ENCODE measurements at places on chromosomes 6 and 20.

GRCh38 chr6:52046456-52046855 is 41.0 kb downstream of the PKHD1 start:
- DNase-seq, result no peak

DNA sequence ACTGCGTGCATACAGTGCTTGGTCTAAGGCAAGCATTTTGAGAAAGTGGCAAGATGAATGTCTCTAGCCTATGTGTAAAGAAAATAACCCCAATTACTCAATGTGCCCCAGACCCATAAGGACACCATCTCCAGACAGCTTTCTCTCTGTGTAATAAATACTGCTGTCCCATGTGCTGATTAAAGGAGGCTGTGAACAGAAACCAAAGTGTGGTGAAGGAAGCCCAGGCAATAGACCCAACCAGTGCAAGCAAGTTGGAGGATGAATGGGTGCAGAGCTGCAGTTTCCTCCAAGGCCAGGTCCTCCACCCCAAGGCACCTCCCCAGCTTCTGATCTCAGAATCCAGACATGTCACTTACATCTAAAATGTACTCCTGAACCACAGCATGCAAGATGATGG is 60.6 kb downstream of the TRAM2 start:
- no peak for DNase-seq

GRCh38 chr6:18675881-18676280 is 288.7 kb downstream of the RNF144B start:
- DNase-seq, result no peak

- DNase-seq, result no peak
Measured at GRCh38 chr20:44837946-44838345, 27.6 kb upstream of the RIMS4 start.

DNA sequence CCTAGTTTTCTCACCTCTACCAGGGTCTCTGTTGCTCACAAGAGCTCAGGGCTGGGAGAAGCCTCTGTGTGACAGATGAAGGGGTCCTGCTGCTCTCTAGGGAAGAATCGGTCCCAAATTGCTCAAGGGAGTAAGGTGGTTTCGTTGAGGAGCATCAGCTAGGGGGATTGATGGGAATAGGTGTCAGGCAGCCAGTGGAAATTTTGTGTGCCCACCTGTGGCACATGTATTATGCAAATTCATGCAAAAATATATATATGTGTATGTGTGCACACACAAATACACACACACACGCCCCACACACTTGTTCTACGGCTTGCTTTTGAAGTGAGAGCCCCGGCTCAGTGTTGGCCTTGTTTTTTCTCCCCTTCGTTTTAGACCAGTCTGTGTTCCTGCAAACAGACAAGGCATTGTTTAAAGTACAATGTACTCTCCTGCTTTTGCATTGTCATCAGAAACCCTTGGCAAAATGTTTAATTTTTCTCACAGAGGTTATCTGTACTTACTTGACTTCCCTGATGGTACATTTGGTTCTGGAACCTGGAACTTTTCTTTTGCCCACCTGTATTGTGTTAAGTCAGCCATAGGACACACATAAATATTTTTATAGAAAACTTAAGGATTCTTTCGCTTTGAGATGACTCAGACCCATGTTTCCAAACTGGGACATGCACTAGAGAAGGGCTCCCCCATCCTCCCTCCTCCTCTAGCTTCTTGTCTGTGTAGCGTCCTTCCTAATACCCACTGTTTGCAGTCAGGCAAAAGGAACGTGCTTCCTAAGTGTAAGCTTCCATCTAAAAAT is 26.7 kb downstream of the FOXO3 start:
- no peak for DNase-seq

DNA sequence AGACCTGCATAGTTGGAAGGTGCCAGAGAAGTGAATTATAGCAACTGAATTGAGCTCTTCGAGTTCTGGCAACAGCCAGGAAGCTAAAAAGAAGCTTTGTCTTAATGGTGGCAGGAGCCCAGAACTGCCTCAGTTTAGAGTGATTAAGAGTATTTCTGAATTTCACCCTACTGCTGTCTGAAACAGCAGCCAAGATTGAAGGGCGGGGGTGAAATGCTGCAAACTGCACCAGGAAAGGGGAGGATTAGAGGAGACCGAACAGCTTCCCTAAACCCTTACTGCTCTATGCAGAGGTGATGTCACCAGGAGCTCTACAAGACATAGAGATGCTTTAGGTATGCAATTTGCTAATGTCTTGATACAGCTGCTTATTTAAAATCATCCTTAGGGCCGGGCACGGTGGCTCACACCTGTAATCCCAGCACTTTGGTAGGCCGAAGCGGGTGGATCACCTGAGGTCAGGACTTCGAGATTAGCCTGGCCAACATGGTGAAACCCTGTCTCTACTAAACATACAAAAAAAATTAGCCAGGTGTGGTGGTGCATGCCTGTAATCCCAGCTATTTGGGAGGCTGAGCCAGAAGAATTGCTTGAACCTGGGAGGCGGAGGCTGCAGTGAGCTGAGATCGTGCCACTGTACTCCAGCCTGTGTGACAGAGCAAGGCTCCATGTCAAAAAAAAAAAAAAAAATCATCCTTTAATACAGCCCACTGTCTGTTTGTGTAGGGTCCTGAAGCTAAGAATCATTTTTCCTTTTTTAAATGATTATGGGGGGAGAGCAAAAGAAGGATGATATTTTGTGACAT is 91.7 kb upstream of the IYD start:
- DNase-seq, result no peak

DNA sequence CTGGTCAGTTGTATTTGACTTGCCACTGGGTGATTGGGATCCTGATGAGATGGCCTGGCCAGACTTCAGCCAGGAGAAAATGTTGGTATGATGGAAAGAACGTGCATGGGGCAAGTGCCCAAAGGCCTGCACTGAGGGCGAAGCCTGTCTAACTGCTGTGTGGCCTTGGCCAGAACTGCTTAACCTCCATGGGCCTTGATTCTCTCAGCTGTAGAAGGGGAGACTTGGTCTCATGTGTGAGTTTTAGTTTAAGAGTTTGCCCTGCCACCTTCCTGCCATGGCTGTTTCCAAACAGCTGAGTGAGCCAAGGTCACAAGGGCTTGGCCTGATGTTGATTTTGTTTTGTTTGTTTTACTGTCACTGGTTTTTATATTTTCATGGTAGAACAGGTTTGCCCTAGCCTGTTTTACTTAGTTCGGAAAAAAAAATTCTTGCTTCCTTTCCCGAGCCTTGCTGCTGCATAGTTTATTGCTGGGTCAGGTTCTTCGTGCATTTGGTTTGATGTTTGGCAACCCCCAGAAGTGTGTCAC is 35.3 kb downstream of the DSTN start:
- no peak for DNase-seq

DNA sequence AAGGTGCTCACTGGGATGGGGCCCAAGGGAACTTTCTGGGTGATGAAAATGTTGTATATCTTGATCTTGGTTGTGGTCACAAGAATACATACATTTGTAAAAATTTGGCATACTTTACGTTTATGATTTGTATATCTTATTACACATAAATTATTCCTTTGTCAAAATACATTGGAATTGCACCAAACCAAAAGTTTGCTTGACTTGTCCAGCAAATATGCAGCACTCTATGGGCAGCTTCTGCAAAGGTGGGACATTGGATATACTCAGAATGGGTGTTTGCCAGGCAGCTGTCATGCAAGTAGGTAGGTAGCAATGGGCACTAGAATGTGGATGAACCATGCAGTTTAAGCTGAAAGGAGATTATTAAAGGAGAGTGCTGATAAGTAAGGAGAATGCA is 78.0 kb downstream of the LAMP5 start:
- no peak for DNase-seq

DNA sequence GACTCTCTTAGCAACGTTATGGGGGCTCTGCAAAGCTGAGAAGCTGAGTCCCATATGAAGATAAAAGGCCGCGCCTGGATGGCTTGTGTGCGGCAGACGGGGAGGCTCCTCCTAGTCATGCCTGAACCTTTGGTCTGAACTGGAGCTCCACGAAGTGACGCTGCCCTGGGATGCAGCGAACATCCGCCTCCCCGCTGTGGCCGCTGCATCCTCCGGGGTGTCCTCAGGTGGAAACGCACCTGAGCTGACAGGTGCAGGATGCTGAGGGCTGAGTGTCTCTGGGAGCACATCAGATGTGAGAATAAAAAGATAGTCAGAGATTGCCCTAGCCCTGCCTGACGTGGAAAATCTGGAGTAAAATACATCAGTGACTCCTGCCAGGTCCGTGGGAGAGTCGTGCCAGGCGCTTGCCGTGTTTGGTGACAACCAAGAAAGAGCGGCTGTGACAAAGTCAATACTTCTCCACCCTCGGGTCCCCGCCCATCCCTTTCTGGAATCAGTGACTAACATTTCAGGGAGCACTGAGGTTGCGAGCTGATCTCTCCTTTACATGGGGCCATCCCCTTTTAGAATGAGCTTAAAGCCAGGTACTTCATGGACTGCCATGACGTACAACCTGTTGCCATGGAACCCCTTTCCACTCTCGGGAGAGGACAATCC is 162.8 kb upstream of the AFDN start:
- DNase-seq, result no peak

DNA sequence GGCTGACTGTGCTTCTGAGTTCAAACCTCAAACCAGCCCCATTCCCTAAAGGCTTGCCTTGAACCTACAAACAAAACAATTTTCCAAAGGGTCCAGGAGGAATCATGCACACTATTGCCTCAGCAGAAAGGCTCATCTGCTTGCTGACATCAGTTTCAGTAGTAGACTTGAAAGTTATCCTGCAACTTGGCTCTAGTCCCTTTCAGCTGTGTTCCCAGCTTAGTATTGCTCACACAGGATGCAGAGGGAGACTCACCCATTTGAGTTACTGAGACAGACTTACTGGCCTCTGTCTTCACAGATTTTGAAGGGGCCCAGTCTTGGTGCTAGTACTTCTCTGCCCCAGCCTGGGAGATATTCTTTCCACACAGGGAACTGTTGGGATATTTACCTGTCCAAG is 38.5 kb upstream of the TFB1M start:
- DNase-seq, result no peak

GRCh38 chr6:36961441-36962435 is 7.2 kb downstream of the PI16 start:
- no peak for DNase-seq

DNA sequence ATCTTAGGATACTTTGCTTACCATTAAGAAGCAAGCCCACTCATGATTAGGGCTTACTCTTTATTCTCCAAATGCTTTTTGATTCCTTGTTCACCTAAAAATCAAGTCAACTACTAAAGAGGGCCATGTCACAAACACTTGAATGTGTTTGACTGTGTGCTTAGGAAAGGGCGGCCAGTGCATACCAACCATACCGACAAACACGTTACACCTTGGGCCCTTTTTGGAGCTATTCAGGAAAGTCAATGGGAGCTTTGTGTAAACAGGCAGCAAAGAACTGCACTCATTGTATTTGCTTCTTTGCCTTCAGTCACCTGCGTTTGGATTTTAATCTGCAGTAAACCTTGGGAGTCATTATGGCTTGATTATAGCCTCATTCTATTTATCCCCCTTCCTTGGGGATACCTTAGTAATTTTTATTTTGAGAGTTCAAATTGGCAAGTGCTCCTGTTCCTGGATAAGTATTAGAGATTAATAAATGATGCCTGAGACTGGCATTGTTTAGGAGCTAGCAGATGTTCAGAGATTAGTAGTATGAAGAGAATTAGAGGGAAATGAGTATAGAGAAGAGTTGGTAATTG is 102.6 kb upstream of the HDGFL1 start:
- DNase-seq, result peak; percentile 4

GRCh38 chr6:118712969-118713368 is 61.6 kb upstream of the CEP85L start:
- DNase-seq, result no peak

DNA sequence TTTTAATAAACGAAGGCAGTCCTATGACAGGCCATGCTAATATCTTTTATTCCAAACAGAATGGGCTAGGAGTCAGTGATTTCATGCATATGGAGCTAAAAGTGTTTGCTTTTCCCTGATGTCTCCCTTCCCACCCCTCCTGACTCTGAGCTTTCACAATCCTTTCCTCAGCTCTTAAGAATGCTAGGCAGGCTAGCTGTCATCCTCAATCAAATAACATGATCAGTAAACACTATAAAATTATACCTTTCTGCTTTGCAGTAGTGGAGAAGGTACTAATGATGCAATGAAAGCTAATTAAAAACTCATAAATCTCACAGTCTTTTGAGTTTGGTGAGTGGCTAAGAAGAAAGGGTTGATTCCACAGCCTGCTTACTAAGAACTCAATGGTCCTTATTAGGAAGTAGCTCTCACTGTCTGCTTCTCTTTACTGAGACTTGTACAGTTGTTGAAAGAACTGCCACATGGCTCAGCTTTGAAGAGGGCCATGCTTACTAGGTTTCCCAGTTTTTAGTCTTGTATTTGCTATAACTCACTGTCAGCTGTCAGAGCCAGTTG is 250.9 kb upstream of the JAG1 start:
- DNase-seq, result no peak

DNA sequence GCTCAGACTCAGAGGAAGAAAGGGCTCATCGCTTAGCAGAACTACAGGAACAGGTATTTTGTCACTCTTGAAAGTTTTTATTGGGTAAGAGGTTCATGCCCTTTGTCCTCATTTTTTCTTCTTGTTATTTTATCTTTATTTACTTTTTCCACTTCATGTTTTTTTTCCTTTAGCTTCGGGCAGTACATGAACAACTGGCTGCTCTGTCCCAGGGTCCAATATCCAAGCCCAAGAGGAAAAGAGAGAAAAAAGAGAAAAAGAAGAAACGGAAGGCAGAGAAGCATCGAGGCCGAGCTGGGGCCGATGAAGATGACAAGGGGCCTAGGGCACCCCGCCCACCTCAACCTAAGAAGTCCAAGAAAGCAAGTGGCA is 9.5 kb downstream of the BRD2 start:
- no peak for DNase-seq

DNA sequence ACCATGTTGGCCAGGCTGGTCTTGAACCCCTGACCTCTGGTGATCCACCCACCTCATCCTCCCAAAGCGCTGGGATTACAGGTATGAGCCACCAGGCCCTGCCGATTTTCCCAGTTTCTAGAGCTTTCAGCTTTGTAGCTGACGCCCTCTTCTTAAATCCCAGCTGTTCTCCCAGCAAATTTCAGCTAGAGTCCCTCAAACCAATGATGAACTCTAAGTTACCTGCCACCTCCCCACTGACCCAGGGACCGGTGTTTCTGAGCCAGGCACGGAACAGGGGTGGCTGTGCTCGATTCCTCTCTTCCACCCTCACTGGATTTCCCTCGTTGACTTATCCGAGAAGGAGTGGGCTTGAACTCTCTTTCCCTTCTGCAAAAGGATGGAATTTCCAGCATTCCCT is 39.1 kb downstream of the SUN5 start:
- no peak for DNase-seq

DNA sequence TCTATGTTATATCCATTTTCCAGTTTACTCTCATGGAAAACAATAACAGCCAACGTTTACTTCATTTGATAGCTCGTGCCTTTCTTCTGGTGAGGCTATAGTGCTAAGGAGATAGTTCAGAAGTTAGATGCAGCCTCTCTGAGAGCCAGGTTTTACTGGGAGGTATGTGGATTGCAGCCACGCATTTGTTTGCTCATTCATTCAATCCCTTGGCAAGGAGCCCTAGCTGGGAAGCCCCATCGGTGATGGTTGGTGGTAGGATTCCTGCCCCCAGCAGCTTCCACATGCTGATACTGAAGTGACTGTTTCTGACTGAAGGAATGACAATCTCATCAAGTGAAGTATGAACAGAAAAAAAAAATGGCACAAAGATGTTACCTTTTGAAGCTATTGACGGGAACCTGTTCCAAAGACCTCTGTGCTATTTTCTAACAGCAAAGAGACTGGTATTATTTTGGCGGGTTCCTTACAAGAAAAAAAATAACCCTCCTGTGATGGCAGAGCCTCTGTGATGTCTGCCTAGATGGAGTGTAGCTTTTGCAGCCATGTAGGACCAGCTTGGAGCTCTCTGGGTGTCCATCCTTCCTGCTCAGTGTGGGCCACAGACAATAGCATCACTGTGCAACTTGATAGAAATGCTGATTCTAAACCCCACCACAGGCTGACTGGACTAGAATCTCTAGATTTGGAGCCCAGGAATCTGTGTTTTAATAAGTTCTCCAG is 30.6 kb downstream of the SNAP25 start:
- DNase-seq, result peak; percentile 87
